CD4-positive, alpha-beta T cell treated with Interleukin-1 beta for 1 hour (primary cell): ENCODE measurements at places on chromosomes 11 and 22.
A peak's percentile ranks its signal among the peaks of the same experiment; 100 is the strongest.

GRCh38 chr22:39871008-39871798, 22.4 kb downstream of the ENTHD1 start:
- no peak for DNase-seq

DNA sequence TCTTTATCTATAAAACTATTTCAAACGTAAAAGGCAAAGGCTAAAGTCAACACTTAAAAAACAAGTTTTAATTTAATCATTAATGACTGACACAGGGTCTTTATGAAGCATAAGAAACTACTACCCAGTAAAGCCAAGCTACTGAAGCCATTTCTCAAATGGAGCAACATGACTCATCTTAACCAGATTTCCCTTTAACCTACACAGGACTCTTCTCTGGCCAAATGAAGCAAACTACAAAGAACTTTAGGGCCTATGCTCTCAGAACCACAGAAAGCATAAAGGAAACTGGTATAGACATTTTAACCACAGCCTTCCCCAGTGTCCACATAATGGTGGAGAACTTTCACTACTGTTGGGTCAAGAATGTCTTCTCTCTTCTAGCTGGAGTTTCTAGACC, 34.7 kb downstream of the ALG9 start:
- DNase-seq: no peak

DNA sequence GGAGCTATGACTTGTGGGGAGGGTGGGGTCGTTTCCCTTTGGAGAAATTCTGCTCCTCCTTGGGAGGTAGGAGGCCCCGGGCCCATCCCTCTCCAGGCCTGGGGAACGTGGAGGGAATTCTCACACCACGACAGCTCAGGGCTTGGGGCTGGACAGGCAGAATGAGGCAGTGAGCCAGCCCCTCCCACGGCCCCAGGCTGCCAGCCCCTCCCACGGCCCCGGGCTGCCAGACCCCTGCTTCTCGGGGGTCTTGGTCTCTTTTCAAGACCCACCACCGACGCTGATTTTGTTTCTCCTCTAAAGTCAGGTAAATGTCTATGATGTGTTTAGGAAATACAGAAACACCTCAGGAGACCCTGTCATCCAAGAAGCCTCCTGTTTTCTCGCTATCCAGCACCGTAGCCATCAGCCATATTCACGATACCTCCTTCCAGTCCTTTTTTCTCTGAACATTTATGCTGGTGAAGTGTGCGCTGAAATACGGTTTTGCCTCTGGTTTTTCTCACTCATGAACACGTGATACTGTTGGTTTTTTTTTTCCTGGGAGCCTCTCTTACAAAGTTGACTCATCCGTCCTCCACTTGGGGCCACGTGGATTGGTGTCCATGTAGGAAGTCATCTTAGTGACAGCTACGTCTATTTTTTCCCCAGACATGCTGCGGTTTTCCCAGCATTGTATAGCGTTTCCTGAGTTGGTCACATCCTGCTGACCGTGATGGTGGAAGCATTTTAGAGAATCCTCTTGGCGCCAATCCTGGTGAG, 1219.6 kb downstream of the BRD1 start:
- no peak for DNase-seq

GRCh38 chr11:48007677-48008076, 27.3 kb downstream of the PTPRJ start:
- DNase-seq: peak; percentile 66

DNA sequence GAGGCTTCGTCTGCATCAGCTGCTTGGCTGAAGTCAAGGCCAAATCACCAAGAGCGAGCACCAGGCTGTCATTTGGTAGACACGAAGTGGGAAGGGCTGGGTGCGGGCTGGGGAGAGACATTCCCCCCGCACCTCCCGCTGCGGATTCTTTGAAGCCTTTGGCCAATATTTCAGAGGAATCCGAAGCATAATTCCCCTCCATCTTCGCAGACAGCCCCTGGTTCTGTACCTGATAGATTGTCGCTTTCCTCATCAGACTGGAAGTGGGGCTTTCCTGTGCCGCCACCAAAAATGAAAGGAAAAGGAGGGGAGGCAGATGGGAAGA, 15.3 kb downstream of the BLID start:
- no peak for DNase-seq

- no peak for DNase-seq
These were observed 2.1 kb upstream of the LMO1 start for GRCh38 chr11:8265681-8266241.

DNA sequence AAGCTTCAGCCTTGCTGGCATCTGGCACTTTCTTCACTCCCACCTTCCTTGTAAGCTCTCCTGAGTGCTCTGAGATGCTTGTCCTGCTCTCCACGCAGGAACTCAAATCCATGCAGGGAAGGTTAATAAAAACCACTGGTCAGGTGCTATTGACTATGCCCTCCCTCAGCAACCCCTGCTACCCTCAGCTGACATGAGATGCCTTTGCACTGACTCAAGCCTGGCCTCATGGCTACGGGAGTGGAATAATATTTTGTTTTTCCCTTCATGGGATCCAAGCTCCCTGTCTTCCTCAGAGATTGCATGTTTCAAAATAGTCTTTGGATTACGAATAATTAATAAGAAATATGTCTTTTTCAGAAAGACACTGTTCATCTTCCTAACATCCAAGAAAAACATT, 31.7 kb upstream of the ABCC8 start:
- no peak for DNase-seq

- no peak for DNase-seq
These were observed 7.7 kb upstream of the SLC1A2 start for GRCh38 chr11:35427071-35427470.

GRCh38 chr11:130890039-130890745, 26.1 kb downstream of the SNX19 start:
- no peak for DNase-seq

DNA sequence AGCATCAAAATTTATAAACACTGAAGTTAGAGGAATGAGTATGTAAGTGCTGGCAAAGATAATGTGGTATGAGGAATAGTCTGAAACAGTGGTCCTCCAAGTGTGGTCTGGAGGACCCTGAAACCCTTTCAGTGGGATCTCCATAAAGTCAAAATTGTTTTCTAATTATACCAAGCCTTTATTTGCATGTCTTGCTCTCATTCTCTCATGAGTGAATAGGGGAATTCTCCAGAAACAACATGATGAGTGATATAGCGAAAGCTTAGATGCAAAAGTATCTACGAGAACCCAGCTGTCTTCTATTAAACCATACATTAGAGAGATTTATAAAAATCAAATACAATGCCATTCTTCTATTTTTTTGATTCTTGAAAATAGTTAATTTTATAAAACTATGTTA, 145.0 kb upstream of the RAG2 start:
- DNase-seq: no peak

- no peak for DNase-seq
These were observed 24.8 kb downstream of the SERPING1 start for GRCh38 chr11:57622263-57622662.

GRCh38 chr22:49514211-49514610, 313.5 kb downstream of the BRD1 start:
- DNase-seq: no peak

DNA sequence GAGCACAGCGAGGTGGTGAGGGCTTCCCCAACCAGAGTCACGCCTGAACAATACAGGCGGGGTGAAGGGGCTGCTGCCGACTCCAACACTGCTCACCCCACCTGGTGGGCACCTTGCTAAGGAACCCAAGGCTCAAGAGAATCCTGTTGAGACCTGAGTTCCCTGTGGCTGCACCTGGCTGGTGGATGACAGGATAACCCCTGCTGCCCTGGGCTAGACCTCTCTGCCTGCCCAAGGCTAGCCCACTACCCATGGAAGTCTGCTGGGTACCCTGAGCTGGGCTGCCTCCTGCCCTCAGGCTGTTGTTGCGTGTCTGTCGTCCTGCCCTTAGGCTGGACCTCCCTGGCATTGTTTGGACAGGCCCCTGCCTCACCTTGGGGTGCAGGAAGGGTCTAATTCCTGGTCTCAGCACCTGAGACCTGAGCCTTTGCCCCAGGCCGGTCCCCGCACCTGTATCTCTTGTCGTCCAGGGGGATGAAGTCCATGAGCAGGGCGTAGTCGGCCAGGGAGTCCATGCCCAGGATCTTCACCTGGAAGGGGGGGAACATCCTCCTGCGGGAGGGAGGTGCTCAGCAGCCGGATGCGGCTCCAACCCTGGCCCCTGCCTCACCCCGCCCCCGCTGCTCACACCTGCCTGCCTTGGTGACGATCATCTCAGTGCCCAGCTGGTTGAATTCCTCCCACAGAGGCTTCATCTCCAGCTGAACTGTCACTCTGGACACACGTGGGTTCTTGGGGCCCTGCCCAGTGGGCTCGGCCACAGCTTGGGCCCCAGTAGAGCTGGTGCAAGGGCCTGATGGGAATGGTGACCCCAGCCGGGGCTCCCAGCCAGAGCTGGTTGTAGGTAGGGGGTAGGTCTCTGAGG, 4.9 kb upstream of the NUDT8 start:
- no peak for DNase-seq

- peak; percentile 38 for DNase-seq
These were observed 767 bp downstream of the SLC43A1 start for GRCh38 chr11:57514538-57515331.

DNA sequence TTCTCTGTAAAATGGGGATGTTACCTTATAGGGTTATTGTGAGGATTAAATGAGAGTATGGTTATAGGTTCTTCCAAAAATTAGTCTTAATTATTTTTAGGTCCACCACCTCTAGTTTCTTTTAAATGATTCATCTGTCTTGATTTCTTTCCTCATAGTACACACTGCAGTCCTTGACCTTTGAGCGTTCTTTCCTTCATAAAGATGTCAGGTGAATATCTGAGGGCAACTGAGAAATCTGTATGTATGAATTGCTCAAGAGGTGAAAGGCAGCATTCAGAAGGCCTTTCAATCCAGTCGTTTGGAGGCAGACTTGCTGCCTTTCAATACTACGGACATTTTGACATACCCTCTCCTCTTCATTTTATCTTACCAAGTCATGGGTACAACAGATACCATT, 380.7 kb downstream of the INSC start:
- no peak for DNase-seq

DNA sequence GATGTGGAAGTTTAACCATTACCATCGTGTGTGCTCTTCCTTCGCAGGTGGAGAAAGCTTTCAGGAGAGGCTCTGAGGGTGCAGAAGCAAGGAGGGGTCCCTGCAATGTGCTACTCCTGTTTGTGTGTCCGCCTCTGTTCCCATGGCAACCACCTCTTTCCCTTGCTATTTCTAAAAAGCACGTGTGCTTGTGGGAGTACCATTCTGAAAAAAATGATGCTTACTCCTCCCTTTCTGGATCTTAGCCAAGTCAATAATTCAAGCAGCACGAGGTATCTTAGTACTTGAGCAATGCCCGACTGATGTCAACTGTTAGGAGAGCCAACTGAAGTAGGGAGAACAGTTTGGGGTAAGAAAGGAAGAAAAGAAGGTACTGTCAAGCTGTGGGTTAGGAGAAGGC, 628.7 kb downstream of the NTM start:
- no peak for DNase-seq

- DNase-seq: no peak
These were observed 429.2 kb downstream of the MN1 start for GRCh38 chr22:27372364-27372763.

- no peak for DNase-seq
These were observed 883.3 kb upstream of the CNTN5 start for GRCh38 chr11:98137437-98137836.

DNA sequence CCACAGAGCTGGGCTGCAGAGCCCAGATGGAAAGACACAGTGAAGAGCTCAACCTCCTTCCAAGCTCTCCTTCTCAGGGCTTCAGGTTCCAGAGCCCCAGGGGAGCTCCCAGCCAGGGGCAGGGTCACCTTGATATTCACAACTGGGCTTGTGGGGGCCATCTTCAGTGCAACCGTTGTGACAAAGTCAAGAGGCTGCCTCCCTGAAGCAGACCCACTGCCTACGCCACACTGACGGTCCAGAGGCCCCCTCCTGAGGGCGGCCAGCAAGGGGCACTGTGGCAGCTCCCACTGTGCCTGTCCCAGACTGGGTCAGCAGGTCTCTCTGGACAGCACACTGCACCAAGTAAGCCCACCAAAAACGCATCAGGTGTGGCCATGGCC, 84.1 kb downstream of the DGCR2 start:
- no peak for DNase-seq

GRCh38 chr11:125376117-125376516, 119.9 kb downstream of the FEZ1 start:
- DNase-seq: no peak

GRCh38 chr11:25535467-25536272, 796.3 kb upstream of the ANO3 start:
- no peak for DNase-seq

DNA sequence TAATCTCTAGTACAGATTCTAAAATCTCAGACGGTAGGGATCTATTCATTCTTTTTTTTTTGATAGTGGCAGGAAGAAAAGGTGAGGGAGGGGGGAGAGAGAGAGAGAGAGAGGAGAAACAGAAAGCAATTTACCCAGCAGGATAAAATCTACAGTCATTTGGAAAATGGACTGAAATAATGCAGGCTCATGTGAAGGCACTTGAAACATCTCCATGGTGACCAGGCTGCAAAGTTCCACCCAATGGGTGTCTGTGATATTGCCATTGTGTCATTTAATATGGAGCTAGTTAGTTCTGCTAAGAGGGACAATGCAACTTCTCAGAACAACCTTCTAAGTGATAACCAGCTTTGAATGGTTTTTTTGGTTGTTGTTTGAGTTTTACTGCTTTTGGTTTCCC, 165.2 kb upstream of the RAG2 start:
- DNase-seq: no peak

DNA sequence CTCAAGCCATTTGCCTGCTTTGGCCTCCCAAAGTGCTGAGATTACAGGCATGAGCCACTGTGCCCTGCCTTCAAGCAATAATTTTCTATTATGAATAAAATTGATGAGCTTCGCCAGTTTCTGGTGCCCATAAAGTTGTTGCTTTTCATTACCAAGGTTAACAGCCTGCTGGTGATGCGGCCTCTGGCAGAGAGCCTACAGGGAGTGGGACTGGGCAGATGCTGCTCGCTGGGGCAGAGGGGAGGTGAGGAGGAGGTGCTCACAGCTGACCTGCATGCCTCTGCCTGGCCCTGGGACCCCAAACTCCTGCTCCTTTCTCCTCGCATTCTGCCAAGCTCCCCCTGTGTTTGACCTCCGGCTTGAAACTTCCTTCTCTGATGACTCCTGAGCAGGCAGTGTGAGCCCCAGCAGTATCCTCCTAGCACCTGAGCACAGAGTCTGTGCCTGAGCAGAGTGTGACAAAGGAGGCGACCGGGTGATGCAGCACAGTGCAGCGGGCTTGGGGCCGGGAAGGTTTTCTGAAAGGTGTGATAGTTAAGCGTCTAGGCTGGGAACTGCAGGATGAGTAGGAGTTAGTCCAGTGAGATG, 56.1 kb upstream of the B3GAT1 start:
- no peak for DNase-seq

DNA sequence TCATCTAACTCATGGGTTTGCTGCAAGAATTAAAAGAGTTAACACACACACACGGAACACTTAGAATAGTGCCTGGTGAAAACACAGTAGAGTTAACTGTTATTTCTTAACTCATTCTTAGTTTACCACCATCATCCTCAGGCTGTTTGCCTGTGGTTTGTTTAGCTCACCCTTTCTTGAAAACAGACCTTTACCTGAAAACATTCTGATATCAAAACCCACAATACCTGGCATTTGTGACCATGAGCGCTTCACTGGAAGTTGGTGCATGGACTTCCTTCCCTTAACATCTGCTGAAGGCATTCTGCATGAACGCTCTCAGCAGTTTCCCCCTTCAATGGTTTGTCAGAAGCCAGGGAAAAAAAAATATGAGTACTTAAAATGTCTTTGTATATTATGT, 256.0 kb downstream of the ETS1 start:
- no peak for DNase-seq
